CD4-positive, alpha-beta T cell treated with Interleukin-1 beta for 1 hour (primary cell): ENCODE measurements at places on chromosomes 3 and 15.

DNA sequence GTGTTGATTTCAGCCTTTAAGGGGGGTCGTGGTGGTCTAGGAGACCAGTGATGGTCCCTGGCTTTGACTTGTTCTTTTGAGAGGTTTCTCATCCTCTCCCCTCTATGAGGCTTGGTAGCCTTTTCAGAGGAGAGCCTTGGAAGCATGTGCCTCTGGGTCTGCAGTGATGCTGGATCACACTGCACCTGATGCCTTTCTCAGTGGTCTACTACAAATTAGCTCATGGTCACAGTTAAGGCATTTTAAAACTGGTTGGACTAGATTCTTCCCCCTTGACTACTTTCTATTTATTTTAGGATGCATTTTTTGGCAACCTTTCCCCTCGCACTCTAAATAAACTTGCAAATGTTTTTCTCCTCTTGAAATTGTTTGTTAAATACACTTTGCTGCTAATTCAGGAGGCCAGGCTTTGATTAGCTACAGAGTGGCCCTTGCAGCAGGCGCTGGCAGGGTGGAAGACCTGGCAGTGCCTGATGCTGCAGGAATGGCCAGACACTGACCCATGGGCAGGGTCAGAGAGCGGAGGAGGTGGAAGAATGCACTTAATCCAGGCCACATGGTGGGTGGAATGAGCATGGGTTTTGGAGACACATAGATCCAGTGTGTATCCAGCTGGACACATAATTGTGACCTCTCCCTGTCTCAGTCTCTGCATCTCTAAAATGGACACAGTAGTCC, 318.8 kb upstream of the CTDSPL start:
- no peak for DNase-seq

DNA sequence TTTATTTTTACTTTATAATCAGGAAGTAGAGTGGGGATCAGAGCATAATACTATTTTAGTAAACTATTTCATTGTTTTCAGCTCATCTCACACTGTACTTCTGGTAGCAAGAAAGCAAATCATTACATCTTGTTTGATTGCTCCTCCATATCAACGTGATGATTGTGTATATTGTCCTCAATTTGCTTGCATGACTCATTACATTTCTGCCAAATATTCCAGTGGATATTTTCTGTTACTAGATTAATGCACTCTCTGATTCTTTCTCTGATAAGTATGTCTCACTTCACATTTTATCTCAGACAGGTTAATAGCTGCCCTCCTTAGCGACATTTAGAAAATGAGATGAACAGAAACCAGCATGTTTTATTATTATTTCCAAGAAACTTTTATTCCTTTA, 1145.3 kb downstream of the OTOL1 start:
- DNase-seq = no peak

DNA sequence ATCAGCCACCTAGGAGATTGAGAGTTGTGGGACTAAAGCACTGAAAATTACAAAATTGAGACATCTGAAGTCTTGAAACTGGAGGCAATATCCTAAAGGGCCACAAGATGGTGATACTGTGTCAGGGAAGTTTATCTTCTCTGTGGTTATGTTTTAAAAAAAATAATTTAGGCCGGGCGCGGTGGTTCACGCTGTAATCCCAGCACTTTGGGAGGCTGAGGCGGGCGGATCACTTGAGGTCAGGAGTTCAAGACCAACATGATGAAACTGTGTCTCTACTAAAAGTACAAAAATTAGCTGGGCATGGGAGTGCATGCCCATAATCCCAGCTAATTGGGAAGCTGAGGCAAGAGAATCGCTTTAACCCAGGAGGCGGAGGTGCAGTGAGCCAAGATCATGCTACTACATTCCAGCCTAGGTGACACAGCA, 17.9 kb upstream of the NIT2 start:
- DNase-seq = peak; percentile 19

- DNase-seq = peak; percentile 64
Observed at GRCh38 chr15:40776537-40777141, 6.9 kb downstream of the C15orf62 start.

DNA sequence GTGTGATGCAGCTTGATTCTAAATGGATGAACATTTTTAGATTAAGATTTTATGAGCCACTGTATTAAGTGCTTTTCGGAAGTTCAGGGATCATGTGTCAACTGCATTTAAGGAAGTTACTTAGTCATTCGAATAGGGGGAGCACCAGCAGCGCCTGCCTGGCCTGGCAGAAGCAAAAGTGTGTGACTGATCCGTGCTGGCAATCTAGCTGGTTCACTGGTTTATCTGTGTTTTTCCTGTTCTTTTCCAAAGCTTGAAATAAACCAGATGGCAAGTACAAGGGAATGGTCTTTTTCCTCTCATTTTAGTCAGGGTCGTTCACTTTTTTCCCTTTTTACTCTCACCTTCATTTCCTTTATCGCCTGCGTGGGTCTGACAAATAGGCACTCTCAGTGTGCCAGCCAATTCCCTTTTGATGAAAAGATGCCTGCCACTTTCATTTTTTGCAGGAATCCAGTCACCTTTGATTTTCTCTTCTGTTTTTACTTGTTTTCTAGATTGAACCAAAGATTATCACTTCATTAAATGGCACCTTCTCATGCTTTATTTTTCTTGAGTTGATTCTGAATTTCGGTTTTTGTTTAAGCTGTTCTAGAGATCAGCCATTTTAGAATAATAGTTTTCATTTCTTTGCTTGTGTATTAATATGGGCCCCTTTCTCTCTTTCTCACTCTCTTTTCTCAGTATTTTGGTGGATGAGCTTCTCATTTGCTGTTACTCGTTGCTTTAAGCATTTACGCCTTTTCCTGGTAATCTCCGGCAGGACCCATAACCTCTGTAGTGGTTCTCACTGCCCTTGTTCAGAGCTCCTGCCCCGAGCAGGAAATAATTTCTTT, 2.8 kb downstream of the ABHD2 start:
- peak; percentile 47 for DNase-seq

DNA sequence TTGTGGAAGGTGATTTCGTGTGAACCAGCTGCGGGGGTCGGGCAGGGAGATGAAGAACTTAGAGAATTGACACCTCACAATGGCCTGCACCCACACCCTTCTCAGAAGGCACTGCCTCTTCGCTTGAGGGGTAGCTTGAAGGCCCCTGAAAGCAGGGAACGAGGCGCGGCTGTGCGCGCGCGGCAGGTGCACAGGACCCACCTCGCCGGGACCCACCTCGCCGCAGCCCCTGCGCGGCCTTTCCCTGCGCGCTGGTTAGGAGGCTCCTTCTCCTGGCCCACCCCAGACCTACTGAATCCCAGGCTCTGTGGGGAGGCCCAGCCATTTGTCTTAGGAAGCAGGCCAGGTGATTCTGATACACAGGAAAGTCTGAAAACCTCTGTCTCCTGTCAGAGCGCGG, 46.2 kb upstream of the ATP10A start:
- DNase-seq = no peak

- DNase-seq = no peak
Observed at GRCh38 chr15:93613386-93613785, 524.4 kb upstream of the RGMA start.

GRCh38 chr15:93882141-93882540, 349.2 kb upstream of the MCTP2 start:
- DNase-seq = no peak

DNA sequence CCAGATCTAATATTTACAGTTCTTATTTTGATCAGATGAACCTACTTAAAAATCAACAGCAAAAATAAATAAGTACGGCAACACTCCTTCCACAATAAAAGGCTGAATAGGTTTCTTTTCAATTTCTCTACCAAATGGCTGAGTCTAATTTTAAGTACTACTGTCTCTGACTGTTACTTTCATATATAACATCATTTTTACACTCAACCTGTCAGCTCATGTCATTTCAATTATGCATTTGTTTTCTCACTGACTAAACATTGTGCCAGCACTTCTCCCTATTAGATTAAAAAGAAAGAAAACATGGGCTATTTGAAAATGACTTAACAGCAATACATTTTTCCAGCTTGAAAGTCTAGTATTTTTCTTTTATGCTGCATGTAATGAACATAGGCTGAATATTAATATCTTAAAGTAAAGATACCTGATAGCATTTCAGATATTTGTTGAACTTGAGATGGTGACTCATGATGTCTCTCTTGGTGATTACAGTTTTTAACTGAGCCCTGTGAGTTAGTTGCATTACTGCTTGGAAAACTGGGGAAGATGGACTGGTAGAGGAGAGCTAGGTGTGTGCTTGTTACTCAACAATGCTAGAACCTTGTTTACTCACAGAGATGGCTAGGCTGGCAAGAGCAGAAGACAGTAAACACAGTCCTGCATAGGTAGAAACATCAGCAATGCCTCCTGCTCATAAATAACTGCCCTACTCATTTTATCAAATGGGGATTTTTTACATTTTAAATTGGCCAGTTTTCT, 73.9 kb downstream of the PEX5L start:
- no peak for DNase-seq

- DNase-seq = no peak
Observed at GRCh38 chr3:181464033-181464694, 247.6 kb upstream of the SOX2 start.

DNA sequence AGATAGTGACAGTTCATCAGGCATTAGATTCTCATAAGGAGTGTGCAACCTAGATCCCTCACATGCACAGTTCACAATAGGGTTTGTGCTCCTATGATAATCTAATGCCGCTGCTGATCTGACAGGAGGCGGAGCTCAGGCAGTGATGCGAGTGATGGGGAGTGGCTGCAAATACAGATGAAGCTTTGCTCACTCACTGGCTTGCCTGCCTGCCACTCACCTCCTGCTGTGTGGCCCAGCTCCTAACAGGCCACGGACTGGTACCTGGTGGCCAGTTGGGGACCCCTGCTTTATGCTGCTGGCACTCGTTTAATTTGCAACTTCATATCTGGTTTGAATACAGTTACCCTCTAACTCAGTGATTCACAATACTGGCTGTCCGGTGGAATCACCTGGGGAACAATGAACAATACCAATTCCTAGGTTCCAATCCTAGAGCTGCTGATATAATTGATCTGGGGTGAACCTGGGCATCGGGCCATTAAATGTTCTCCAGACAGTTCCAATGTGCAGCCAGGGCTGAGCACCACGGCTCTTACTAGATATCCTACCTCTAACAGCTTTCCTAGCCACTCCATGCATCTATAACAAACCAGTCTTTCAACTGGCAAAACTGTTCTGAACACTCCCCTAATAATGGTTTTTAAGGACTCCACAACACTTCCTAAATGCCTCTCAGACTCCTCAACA, 131.4 kb downstream of the ATP1B3 start:
- DNase-seq = no peak

- no peak for DNase-seq
Observed at GRCh38 chr3:123768480-123769355, 115.4 kb downstream of the MYLK start.

GRCh38 chr15:70492240-70493177, 270.8 kb downstream of the UACA start:
- DNase-seq = peak; percentile 78

GRCh38 chr15:53829471-53829870, 70.0 kb upstream of the WDR72 start:
- no peak for DNase-seq

DNA sequence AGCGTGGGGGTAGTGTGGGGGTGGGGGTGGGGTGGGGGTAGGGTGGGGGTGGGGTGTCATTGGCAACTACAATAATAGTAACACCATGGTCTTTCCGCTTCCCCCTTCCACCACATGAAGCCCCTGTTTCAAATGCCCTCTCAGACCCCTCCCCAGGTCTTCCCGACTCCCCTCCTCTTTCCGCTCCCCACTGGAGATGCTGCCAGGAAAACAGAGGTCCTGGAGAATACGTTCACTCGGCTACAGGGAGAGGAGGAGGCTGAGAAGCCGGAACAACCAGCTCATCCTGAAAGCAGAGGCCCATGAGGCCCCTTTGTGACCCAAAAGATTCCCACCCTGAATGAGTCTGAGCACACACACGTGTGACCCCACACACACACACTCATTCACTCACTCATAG, 75.4 kb downstream of the CPN2 start:
- no peak for DNase-seq

GRCh38 chr15:31042751-31043150, 51.3 kb upstream of the MTMR10 start:
- DNase-seq = no peak

DNA sequence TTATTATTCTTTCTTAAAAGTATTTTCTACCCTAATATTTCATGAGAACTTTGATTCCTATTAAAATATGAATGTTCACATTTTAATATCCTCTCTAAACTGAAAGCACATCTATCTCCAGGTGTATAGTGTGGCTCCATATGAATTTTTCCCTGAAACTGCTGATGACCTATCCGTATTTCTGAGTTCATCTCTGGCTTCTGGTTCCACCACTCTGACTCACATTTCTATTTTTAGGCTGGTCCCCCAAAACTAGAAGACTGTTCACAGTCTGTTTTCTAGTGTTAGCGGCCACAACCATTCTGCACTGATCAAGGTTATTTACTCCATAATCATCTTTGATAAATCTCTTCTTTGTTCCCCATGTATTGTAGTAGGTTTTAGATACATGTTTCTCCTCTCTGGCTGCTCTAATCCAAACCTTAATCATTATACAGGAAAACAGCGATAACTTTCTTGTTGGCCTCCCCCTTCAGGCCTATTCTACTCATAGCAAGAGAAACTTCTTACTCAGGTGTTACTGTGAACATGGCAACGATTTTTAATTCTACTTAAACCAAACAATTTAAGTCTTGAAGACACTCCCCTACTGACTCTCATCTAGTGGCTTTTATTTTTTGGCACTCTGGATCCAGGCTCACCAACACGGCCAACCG, 12.8 kb downstream of the ADPGK start:
- DNase-seq = no peak

GRCh38 chr3:53187430-53187829, 26.4 kb downstream of the PRKCD start:
- no peak for DNase-seq

DNA sequence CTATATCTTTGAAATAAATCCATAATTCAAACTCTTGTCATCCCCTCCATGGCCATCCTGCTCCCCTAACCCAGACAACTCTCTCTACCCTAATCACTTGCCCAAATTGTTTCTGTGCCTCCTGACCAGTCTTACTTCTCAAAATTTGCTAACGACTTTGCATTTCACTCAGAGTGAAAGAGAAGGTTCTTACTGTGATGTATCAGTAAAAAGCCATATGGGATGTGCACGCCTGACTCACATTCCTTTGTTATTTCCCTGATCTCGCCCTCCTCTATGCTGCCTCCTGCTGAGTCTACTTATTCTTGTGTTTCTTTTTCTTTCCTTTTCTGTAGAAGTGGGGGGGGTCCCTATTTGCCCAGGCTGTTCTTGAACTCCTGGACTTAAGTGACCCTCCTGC, 487.2 kb upstream of the FRG2C start:
- no peak for DNase-seq

- no peak for DNase-seq
Observed at GRCh38 chr3:39980058-39980457, 170.6 kb downstream of the MYRIP start.

GRCh38 chr15:64527263-64527984, 67.0 kb downstream of the ZNF609 start:
- DNase-seq = no peak

- no peak for DNase-seq
Observed at GRCh38 chr3:43794776-43795175, 104.0 kb downstream of the ABHD5 start.

- DNase-seq = peak; percentile 55
Observed at GRCh38 chr3:50675179-50676030, 678 bp downstream of the DOCK3 start.

- no peak for DNase-seq
Observed at GRCh38 chr15:95888762-95889161, 441.7 kb upstream of the NR2F2 start.

GRCh38 chr3:104856741-104857140, 510.0 kb upstream of the ALCAM start:
- DNase-seq = no peak

GRCh38 chr3:74436184-74436583, 178.3 kb downstream of the CNTN3 start:
- no peak for DNase-seq
